ENCODE measurements at places on chromosomes 4 and X.

DNA sequence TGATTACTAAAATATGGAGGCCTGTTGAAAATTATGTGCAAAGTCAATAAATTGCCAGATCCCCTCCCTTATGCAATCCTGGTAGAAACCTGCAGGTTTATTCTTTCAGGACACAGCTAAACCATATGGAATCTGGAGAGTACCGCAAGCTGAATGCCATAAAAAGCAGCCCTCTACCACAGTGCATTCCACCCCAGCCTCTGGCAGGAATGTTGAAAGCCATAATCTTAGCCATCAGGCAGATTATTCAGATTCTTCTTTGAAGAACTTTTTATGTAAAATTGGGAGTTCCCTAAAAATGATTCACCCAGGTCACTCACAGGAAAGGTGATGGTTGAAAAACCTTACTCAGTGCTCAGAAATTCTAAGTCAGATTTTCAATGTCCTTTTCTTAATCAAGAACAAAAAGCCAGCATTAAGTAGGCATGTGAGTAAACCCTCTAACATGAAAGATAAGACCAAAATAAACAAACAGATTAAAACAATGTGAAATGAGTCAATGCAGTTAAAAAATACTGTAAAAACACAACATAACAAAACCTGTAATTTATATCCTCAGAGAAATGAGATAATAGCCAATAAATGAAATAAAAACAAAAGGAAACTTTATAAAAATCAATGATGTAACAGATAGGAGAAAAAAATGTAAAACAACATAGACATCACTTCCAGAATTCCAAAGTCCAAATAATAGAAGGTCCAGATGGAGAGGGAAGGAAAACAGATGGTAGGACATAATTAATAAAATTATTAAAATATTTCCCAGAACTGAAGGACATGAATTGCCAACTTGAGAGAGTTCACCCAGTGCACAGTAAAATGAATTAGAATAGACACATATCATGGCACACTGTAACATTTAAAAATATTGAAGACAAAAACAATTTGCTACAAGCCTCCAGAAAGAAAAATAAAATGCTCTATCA is 226.9 kb downstream of the FSTL5 start:
- no peak for DNase-seq

DNA sequence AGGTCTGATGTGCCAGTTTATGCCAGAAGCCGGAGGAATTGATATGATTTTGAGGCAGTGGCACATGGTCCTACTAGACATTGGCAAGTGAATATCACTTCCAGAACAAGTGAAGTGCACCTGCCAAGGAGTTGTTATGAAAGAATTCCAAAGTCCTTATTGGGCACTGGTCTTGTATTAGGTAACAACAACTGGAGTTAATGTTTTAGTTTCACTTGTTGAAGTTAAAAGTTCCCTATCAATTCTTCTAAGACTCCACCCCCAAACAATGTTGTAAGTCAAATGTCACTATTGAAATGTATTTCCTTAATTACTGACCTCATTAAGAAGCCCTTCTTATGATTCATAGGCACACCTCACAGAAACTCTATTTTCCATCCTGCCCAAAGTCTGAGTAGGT is 3.1 kb downstream of the TET2 start:
- DNase-seq = no peak

DNA sequence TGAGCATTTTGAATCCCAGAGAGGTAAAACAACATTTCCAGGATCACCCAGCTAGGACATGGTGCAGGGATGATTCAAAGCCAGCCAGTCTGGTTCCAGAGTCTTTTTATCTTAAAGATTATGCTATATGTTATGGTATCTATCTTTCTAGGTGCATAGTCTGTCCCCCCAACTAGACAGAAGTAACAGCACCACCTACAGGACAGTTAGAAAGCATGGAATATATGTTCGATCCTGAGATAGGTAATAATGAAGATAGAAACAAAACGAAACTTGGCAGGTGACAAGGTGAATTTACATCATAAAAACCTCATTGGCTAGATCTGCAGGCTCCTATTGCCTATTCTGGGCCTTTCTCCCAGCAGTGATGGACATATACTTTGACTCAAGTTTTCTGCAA is 723.2 kb downstream of the SMARCA1 start:
- no peak for DNase-seq

- no peak for DNase-seq
Measured at GRCh38 chr4:71749008-71749594, 34.8 kb downstream of the GC start.

DNA sequence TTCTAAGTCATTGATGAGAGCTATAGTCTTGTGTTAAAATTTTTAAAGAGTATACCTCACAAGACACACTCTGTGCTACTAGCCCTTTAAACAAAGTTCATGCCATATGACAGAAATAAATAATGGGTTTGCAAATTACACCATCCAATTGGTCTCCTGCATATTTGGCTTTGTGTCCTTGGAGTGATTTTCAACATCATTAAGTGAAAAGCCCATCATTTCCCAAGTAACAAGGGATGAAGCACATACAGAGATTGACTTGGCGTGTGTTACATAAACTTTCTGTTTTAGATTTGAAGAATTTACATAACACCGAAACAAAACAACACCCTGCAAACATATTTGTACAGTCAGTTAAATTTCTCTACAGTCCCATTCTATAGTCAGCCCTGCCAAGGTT is 216.9 kb upstream of the NEIL3 start:
- no peak for DNase-seq

- DNase-seq = no peak
Measured at GRCh38 chr4:48321312-48321711, 20.0 kb upstream of the SLAIN2 start.

Measured in B cell (primary cell).